ENCODE measurements at places on chromosomes 13 and 19.

- DNase-seq = no peak
Observed at GRCh38 chr19:48308631-48309586, 16.4 kb upstream of the EMP3 start.

DNA sequence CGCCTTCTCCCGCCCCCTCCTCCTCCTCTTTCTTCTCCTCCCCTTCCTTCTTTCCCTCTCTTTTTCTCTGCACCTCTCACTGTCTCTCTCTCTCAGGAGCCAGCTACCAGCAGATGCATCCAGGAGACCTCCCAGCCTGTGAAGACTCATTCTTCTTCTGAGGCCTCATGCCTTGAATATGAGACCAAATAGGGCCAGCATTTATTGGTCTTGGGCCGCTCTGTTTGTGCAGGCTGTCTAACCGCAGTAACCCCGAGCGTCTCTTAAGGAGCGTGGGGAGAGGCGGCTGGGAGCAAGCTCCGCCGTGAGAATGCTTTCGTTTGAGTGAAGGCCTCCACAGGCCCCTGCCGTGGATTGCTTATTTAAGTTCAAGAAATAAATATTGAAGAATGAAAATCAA is 167.0 kb downstream of the NUFIP1 start:
- no peak for DNase-seq

- no peak for DNase-seq
Observed at GRCh38 chr13:61316647-61317046, 99.0 kb downstream of the PCDH20 start.

DNA sequence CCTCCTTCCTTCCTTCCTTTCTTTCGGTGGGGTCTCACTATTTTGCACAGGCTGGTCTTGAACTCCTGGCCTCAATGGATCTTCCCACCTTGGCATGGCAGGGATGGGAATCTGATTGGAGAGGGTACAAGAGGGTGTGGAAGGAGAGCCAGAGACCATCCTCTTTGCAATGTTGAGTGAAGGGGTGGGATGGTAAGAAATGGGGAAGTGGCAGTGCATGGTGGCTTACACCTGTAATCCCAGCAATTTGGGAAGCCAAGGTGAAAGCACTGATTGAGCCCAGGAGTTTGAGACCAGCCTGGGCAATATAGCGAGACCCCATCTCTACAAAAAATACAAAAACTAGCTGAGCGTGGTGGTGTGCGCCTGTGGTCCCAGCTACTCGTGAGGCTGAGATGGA is 5.5 kb downstream of the BLOC1S3 start:
- DNase-seq = no peak

- no peak for DNase-seq
Observed at GRCh38 chr19:50020481-50020880, 4.7 kb downstream of the VRK3 start.

- DNase-seq = no peak
Observed at GRCh38 chr19:36152352-36153091, at the start of gene COX7A1. Gene COX7A1 (minus strand): TSS chr19:36152447. CDS start chr19:36152407, 40 bp downstream.

- no peak for DNase-seq
Observed at GRCh38 chr13:42155251-42155650, 106.8 kb downstream of the DGKH start.

DNA sequence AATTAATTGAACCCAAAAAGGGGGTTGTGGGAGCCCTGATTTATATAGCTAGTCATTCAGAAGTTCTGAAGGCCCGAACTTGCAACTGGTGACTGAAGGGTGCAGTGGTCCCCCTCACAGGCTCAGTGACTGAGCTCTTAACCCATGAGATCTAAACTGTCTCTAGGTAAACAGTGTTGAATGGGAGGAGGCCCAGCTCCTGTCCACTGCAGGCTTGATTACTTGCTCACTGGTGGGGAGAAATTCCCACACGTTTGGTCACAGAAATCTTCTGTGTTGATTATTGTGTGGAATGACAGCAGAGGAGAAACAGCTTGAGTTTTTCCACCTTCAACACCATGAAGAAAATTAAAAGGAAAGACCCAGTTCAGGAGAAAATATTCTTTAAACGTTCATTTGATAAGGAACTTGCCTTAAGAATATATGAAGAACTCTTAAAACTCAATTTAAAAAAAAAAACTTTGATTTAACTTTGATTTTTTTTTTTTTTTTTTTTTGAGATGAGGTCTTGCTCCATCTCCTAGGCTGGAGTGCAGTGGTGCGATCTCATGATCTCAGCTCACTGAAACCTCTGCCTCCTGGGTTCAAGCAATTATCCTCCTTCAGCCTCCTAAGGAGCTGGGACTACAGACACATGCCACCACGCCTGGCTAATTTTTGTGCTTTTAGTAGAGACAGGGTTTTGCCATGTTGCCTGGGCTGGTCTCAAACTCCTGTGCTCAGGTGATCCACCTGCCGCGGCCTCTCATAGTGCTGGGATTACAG is 249.3 kb downstream of the UQCRFS1 start:
- DNase-seq = no peak

- no peak for DNase-seq
Observed at GRCh38 chr13:31119966-31120700, 41.6 kb downstream of the HSPH1 start.

- no peak for DNase-seq
Observed at GRCh38 chr13:106919133-106919532, 351.2 kb upstream of the ARGLU1 start.

- no peak for DNase-seq
Observed at GRCh38 chr13:19587635-19588300, 26.4 kb upstream of the TPTE2 start.

DNA sequence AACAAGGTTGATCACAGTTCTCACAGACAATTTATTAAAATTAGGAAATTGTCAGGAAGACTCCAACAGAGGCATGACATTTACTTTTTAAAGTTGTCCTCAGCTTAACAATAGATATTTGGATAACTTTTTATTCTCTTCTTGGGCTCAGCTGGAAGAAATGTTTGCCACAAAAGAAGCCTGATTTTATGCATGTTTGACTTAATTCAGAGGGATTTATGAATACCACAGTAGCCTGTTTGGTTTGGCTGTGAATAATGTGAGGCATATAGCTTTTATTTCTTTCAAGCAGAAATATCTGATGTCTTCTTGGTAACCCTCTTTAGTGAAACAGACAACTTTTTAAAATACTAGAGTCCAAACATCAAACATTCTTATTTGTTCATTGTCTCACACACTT is 1464.5 kb upstream of the SLC10A2 start:
- no peak for DNase-seq

- DNase-seq = no peak
Observed at GRCh38 chr13:45468635-45469034, 3.9 kb downstream of the COG3 start.

DNA sequence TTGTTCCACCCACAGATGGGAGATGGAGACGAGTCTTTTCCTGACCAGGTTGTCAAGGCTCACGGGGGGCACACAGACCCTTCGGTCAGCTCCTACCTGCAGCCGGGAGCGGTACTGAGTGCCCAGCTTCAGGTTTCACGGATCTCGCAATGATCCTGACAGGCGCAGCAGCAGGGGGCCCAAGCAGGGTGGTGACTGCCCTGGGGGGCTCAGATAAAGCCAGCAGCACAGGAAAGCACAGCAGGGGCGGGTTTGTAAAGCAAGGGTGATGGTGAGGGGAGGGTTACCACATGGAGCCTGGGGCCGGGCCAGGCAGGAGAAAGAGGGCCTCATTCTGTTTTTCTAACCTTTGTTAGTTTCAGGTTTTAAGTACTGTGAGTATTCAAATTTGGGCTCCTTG is 41.7 kb upstream of the ATP11A start:
- DNase-seq = no peak

- no peak for DNase-seq
Observed at GRCh38 chr13:70874636-70875035, 766.4 kb upstream of the KLHL1 start.

DNA sequence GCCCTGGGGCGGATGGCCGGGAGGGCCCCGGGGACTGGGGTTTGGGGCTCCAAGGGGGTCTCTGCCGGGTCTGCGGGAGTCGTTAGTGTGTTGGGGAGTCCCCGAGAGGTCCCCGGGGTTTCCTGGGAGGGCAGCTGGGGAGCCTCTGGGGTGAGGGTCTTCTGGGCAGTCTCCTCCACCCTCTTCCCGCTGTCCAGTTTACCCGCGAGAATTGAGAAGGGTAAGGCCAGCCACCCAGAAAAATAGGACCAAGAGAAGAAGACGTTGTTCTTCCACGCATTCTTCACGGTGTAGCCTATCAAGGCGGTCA is 1.0 kb upstream of the ETFB start:
- no peak for DNase-seq

GRCh38 chr19:10000171-10000826 is 10.0 kb downstream of the COL5A3 start:
- DNase-seq = peak; percentile 64

DNA sequence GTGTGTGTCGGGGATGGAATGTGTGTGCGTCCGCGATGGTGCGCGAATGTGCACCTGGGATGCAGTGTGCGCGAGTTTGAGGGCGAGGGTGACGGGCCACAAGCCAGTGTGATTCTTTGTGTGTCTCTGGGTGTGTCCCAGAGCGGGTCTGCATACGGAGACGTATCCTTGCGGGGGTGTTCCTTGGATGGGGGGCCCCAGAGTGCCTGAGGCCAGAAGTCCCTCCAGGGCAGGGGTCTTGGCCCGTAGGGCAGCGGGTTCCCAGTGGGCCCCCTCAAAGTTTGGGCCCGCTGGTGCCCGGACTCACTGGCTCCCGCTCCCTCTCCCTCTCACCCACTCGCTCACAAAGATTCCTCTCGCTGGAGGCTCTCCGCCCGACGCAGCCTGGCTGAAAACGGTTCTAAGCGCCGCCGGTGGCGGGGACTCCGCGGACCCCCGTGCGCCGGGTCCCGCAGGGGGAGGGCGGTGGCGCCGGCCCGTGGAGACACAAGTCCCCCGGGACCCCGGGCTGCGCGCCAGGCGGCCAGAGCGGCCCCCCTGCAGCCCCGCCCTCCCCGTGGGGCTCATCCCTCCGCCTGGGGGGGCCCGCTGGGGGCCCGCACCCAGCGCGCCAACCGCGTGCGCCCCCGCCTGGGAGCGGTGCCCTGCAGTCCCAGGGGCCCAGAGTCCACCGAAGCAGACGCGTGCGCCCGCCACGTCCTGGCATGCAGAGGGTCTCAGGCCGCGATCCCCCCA is 886 bp downstream of the CRLF1 start:
- no peak for DNase-seq

DNA sequence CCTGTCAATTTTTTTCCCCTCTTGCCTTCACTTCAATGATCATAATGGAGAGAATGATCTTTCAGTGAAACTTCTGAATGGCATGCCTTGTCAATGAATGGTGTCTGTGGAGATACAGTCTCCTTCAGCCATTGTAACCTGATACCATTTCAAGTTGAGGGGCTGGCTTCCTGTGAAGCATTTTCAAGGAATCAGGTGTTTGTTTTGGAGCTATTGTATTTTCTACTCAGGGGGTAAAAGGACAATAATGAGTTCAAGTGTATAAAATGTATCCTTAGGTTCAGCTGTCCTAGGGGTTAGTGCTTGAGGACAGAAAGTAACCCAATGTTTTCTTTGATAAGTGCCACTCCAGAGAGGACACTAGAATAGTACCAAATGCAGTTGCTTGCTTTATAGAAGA is 23.8 kb upstream of the CBY2 start:
- no peak for DNase-seq

- DNase-seq = no peak
Observed at GRCh38 chr19:45231891-45232290, 13.3 kb downstream of the EXOC3L2 start.

Measured in activated CD4-positive, alpha-beta T cell treated with anti-CD3 and anti-CD28 coated beads, Interleukin-2, amount 50 U/mL, for 1 hour (primary cell).